ENCODE measurements at places on chromosomes 1 and 21.

DNA sequence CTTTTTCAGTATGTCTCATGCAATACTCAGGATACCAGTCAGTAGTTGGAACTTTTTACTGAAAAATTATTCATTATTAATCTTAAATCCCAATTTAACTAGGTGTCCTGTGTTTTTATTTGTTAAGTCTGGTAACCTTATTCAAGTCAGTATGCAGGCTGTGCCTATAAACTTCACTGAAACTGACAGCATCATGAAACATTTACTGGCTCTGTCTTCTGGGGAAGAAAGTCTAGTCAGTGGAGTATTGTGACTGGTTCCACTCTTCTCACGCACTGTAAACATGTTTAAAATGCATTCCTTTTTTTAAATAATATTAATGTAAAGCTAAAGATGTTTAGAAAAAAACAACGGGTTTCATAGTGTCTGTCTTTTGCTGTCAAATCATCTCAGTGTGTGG lies 739.7 kb downstream of the LTN1 start:
- no peak for DNase-seq

GRCh38 chr1:10724052-10724494 lies 72.4 kb downstream of the CASZ1 start:
- DNase-seq = no peak

GRCh38 chr1:184385865-184386311 lies 941 bp upstream of the C1orf21 start:
- DNase-seq = no peak

- no peak for DNase-seq
Measured at GRCh38 chr1:61143821-61144424, 61.6 kb downstream of the NFIA start.

DNA sequence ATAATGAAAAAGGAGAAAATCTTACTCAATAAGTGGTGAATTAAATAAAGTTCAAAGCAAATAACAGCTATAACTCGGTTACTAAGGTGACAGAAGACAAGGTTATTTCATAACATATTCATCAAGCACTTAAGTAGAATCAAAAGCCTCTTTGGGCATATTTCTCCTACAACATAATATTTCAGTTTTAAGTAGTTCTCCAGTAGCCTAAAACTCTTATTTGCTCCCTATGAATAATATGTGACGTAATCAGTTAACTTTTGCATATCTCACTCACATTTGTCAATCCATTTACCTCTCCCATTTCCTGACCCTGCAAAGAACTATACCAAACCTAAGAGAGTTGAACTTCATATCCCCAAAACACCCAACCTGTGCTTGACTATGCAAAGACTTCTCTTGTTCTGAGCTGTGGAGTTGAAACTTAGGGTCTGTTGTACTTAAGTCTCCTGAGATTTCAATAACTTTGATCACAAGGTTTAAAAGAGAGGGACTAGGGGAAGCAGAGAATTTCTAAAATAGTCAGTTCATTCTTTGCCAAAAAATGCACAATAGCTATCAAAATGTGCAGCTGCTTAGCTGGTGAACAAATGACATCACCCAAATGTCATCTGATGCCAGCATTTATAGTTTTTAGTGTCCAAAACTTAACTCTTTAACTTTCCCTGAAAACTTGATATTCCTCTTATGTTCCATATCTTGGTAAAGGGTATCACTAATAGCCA lies 37.2 kb downstream of the TTLL7 start:
- DNase-seq = no peak

DNA sequence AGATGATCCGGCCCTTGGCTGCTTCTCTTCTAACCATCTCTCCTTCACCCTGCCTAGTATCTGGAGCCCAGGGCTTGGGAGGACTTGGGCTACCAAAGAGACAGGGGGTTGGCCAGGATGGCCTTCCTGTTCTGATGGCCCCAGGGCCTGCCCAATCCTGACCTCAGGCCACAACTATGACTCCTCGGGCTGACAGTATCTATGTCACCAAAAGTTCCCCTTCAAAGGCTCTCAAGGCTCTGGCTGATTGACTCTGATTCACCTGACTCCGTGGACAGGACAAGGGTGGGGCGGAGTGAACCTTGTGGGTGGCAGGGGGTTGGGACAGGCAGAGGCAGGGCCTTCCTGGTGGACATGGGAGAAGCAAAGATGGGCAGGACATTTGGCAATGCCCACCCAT lies 12.7 kb downstream of the MEF2D start:
- no peak for DNase-seq

DNA sequence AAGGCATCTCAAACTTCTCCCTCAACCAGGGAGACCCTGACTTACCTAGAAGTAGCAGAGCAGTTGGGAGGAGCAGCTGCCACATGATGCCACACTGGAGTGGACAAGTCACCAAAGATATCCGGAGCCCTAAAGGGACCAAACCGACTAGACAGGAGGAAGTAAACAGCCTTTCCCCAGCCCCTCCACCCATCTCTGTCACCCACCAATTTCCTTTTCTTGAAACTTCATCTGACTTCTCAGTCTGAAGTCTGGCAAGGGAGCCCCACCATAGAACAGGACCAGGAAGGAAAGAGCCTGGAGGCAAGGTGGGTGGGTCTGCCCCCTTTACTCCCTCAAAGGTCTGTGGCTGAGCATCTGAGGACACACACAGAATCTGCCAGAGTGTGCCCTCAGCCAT lies at the start of gene FCGR3A:
Gene FCGR3A, minus strand, starts transcription at position 167 of the 400 bp plus-strand sequence. Its CDS starts 82 bp downstream, at position 85.
- no peak for DNase-seq

GRCh38 chr1:111082421-111083203 lies 57.3 kb downstream of the DRAM2 start:
- DNase-seq = no peak

GRCh38 chr1:71649608-71650007 lies 568.8 kb upstream of the ZRANB2 start:
- DNase-seq = no peak

GRCh38 chr1:224929335-224930237 lies at the start of gene DNAH14:
TSS of gene DNAH14 (plus strand) at chr1:224929675. CDS start at chr1:224952703, 23,028 bp downstream.
- no peak for DNase-seq

- DNase-seq = no peak
Measured at GRCh38 chr21:35256468-35256988, 207.4 kb upstream of the RUNX1 start.

GRCh38 chr1:205701891-205702290 lies 21.6 kb upstream of the SLC45A3 start:
- DNase-seq = no peak

- DNase-seq = no peak
Measured at GRCh38 chr21:38913120-38913892, 107.6 kb downstream of the ETS2 start.

GRCh38 chr1:92969517-92969916 lies 8.3 kb upstream of the DIPK1A start:
- DNase-seq = no peak

DNA sequence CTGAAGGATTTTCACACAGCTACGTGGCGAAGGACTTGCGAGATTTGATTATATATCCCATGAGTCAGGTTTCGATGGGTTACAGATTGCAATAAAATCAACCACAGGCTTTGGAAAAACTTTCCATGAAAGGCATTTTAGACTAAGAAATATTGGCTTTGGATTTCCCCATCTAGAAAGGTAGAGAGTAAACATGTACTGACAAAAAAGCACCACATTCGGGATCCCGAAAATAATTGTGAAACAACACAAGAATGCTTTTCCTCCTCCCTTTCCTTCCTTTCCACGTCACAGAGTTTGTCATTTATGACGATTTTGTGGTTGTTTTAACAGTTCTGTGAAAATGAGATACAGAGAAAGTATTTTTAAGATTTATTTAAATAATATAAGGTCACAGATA lies 38.5 kb downstream of the TGFB2 start:
- no peak for DNase-seq

DNA sequence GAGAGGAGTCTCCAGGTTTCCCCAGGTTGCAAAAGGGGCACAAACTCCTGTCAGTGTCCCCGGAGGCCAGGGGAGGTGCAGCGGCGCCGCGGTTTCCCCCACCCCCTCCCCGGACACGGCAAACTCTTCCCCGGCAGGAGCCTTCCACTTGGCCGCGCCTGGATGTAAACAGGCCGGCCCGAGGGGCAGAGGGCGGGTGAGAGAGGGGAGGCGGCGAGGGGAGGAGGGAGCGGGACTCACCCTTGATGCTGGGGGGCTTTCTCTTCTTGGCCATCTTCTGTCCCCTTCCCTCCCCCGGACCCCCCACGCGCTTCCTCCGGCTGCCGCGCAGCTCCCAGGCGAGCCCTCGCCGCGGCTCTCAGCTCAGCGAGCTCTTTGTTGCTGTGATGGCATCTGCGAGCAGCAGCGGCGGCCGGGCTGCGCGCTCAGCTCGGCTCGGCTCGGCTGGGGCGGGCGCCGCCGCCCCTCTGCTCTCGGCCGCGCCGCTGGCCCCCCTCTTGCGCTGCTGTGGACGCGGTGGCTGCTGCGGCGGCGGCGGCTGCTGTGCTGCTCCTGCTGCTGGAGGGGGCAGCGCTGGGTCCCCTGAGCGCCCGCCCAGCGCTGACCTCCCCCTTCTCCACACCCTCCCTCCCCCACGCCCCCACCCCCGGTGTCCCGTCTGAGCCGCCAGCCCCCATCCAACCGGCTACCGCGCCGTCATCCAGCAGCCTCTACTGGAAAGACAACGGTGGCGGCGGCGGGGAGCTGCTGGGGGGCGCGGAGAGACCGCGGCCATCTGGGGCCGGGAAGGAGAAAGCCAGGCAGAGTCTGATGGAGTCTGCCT lies 4.9 kb upstream of the SLC44A5 start:
- DNase-seq = no peak

- no peak for DNase-seq
Measured at GRCh38 chr1:41537251-41537650, 52.8 kb upstream of the EDN2 start.

- no peak for DNase-seq
Measured at GRCh38 chr1:229432905-229433304, 989 bp downstream of the ACTA1 start.

DNA sequence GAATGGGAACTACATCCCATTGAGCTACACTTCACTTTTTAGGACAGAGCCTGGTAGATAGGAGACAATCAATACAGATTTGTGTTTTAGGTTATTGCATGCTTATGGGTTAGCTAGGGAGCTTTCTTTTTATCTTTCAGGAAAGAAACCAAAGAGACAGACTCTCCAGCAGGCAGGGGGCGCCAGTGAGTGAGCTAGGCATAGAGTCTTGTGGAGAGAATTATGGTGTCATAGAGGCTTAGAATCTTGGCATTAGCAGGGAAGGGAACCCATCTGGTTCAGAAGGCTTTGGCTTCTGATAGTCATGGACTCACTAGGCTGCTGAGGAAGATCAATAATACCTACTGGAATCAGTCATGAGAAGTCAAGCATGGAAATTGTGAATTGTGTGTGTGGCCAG lies at the start of gene SMCP:
Gene SMCP, plus strand, starts transcription at position 281 of the 400 bp plus-strand sequence. CDS start 6,101 bp downstream, outside the sequence.
- DNase-seq = no peak

- DNase-seq = peak; percentile 47
Measured at GRCh38 chr1:2231532-2232254, 3.6 kb downstream of the SKI start.

GRCh38 chr21:42863504-42863870 lies 15.9 kb downstream of the WDR4 start:
- no peak for DNase-seq

DNA sequence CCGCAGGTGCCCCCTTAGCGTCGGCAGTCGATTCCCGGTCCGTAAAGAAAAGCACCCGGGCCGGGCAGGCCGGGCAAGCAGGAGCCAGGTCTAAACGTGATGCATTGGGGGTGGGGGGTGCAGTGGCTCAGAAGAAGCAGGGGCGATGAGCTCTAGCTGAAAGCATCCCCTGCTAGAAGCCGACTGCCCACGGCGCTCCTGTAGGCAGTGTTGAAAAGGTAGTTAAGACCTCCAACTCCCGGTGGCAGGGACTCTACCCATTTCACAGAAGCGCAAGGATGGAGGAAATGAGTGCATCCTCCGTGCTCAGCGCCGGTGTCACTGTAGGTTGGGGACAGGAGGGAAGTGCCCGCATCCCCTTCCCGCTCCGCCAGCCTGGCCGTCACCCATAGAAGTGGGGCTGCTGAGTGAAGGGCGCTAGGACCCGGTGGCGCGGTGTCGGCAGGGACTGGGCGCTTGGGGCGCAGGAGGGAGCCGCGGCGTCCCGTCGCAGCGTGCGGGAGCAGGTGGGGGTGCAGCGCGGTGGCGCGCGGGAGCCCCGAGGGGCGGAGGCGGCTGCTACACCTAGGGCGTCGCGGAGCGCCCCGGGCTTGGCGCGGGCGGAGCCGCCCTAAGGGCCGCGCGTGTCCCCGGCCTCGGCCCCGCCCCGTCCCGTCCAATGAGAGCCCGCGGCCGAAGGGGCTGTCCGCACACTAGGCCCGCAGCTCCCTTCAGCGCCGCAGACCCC lies at the start of gene WNT2B:
Gene WNT2B, plus strand, starts transcription at position 688 of the 727 bp plus-strand sequence. CDS start 298 bp downstream, outside the sequence.
- DNase-seq = no peak

DNA sequence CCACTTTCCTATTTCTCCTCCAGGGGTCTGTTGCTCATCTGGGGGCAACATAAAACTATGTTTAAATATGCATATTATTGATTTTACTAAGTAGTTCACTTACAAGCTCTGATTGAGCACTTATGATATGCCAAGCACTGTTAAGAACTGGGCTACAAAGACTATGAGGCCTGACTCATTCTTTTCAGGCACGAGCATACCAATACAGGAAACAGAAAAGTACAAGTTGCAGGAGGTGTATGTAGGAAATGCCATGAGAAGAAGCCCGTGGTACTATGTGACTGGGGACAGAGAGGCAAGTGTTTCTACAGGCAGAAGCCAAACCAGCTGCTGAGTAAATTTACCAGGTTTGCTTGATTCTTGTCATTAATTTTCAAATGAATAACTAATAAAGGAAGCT lies 120.4 kb upstream of the PTGFR start:
- no peak for DNase-seq

DNA sequence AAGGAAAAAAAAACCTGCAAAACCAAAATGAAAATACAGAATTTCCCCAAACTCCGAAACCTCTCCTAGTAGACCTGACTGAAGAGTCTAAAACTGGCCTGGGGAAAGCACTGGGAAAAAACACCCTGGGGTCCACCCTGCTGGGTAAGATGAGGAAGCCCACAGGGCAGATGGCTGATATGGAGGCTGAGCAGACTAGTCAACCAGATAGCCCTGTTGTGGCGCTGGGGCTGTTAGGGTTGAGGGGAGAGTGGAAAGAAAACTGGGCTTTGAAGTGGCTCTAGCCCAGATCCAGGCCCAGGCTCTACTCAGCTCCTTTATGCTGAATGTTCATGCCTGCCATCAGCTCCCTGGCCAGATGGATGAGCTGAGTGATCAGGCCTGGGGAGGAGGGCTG lies 6.8 kb upstream of the SLAMF1 start:
- DNase-seq = no peak

- DNase-seq = no peak
Measured at GRCh38 chr1:220573836-220574235, 45.9 kb downstream of the MARK1 start.

DNA sequence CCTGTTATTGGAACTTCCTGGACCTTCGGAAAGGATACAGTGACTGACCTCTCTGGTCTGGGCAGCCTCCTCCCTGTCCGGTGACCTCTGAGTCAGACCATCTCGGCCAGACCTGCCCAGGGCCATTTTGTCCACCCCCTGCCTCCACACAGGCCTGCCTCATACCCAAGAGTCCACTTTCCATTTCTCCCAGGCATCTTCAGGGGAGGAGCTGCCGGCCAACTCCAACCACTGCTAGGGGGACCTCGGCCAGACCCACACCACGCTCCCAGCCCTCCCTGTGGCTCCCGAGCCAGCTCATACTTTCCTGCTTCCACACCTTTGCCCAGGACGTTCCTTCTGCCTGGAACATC lies 29.5 kb upstream of the RUNX3 start:
- DNase-seq = no peak

Measured in hypothalamus (tissue), 51 donors.